Dermis blood vessel endothelial cell (primary cell): ENCODE measurements at places on chromosomes 5 and 9.

GRCh38 chr9:36011379-36011778 lies 25.3 kb upstream of the RECK start:
- peak; percentile 26 for DNase-seq

DNA sequence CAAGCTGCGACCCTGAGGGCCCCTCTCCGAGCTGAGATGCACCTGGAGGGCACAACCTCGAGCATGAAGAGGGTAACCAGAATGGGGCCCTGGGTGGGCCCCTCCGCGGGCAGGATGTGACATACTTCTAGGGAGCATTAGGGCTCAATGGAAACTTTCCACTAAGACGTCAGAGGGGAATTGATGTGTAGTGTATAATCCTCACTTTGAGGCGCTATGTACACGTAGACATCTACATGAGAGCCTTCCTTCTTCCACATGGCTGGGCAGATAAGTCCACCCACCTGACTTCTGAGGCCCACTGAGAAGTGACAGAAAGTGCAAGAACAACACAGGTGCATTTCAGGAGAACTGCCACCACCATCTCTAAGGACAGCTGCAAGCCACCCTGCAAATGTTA lies 61.0 kb downstream of the DAP start:
- DNase-seq: no peak

DNA sequence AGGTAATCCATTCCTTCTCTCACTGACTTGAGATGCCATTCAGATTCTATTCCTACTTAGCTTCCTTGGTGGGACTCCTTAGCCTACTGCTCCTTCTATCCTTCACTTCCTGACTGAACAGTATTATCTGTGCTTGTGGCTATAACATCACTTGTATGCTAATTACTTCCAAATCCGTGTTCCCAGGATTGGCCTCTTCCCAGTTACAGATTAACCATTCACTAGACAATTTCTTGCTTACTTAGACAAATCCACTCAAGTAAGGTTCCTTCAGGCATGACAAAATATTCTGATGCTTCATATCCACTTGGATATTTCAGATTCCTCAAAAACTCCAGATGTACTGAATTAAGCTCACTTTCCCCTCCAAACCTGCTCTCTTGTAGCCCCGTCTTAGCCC lies 18.3 kb downstream of the LIFR start:
- no peak for DNase-seq

DNA sequence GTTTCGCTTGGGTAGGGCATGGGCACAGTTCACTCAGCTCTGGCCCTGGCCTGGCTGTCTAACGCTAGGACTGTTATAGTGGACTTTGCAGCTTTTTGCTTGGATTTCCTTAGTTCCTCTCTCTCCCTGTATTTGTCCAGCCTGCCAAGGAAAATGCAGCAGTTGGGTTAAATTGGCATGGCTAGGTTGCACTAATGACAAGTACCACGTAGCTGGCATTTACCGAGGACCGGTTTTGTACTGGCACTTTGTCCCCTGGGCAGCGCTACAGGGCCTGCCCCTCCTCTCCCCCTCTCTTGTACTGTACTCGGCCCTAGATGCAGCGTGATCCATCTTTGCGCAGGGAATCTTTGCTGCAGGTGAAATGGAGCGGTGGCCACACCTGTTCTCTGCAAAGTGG lies 2.4 kb downstream of the WDR5 start:
- no peak for DNase-seq

- DNase-seq: no peak
These were observed 47.4 kb downstream of the ROR2 start for GRCh38 chr9:91902475-91903125.

GRCh38 chr9:129336130-129336528 lies 158.1 kb upstream of the IER5L start:
- no peak for DNase-seq
